ENCODE measurements at places on chromosomes 5 and 9.

DNA sequence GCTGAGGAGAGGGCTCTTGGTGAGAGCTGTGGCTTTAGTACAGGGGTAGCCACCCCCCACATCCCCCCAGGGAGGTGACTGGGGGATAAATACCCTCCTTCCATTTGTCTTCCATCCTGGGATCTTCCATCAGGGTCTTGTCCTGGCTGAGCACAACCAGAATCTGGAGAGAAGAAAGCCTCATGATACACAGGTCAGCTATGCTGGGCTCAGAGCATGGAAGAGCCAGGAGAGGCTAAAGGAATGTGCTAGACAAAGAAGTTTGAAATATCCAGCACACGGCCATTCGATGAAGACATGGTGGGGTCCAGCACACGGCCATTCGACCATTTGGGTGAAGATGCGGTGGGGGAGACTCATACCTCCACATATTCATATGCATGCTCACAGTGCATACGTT lies 30.0 kb downstream of the ROPN1L start:
- peak; percentile 47 for DNase-seq

GRCh38 chr5:1135696-1136525 lies 24.0 kb upstream of the SLC12A7 start:
- DNase-seq: no peak

GRCh38 chr5:138676556-138677193 lies 76.5 kb upstream of the CTNNA1 start:
- DNase-seq: no peak

DNA sequence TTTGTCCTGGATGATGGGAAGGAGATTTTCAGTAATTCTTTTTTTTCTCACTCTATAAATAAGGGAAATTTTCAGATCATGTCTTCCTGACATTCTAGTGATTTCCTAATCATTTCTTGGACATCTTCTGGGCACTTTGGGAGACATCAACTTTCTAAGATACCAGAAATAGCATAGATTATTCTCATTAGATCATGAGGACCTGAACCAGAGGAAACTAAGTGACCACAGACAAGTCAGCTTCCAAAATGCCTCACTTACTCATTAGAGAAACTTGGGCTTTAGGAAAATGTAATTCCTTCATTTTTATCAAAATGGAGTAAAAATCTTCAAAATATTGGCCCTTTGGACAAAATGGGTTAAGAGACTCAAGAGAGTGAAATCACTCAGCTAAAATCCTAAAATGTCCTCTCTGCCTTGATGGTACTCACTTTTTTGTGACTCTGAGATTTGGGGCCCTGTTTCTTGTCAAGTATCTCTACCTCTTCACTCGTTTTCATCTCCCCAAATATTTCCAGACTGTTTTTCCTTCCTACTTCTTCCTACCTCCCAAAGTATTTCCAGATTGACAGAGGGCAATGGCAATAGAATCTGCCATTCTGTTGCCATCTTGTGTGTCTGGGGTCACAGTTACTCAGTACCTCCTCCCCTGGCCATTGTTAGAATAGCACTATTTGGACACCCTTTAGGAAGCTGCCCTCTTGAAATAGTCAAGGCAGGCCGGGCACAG lies 194.5 kb downstream of the NR3C1 start:
- no peak for DNase-seq

DNA sequence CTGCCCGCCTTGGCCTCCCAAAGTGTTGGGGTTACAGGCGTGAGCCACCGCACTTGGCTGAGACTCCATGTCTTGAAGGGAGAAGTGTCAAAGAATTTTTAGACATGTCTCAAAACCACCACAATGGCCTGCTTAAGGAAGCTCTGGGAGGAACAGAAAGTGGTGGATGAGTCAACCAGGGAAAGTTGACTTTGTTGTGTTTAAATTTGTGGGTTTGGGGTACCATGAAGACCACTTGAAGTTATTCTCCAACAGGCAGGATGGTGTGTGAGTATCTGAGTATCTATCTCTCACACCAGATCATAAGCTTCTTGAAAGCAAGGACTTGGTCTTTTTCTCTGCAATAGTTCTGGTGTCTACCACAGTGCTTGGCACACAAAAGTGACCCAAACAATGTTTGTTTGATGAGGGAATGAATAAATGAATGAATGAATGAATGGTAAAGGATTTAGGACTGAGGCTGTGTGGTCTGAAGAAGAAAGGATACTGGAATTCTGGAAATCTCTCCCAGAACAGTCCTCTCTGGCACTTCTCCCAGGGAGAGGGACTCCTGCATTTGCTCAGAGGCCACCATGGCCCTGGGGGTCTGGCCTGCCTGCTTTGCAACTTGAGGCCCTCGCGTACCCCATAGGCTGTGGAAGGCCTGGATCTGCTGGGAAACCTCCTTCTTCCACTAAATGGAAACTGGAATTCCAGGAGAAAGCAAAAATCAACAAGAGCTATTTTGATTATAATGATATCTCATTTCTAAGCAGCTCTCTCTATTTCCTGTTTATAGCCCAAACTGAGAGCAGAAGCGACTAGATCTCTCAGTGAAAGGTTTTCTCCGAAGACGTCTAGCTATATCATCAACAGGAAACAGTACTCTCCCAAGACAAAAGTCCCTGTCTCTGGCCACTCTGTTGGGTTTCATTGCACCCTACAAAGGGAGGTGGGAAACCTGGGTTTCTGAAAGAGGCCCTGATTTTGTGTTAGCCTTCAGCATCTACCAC lies 187.9 kb downstream of the PALM2AKAP2 start:
- no peak for DNase-seq

GRCh38 chr9:133234577-133235322 lies 25.7 kb upstream of the OBP2B start:
- no peak for DNase-seq

DNA sequence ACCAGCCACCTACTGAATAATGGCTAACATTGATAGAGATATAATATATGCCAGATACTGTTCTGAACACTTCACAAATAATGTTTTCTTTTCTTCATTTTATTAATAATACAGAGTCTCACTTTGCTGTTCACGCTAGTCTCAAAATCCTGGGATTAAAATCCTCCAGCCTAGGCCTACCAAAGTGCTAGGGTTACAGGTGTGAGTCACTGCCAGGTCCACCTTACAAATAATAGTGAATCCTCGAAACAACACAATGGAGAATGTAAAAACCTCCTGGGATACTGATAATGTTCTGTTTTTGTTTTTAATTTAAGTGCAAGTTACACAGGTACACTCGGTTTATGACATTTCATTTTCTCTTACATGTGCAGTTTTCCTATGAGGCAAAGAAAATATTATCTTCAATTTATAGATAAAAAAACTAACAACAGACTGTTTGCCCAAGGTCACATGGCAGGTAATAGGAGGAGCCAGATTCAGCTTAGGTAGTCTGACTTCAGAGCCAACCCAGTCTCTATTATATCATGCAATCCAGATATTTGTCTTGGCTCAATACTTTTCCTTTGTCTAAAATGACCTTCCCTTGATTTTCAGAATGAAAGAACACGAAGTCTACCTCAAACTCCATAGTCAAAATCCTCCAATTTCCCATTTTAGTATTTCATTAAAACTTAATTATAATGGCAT lies 7.8 kb downstream of the ZFR start:
- DNase-seq: no peak
